ENCODE measurements at places on chromosomes 5 and 9. TPM values are rescaled to one million over a fixed set of nuclear protein-coding genes. Genes with fewer than 3 reads are reported as not detected.

The PCDH1 gene
- total RNA-seq, result 0.17 TPM

DNA sequence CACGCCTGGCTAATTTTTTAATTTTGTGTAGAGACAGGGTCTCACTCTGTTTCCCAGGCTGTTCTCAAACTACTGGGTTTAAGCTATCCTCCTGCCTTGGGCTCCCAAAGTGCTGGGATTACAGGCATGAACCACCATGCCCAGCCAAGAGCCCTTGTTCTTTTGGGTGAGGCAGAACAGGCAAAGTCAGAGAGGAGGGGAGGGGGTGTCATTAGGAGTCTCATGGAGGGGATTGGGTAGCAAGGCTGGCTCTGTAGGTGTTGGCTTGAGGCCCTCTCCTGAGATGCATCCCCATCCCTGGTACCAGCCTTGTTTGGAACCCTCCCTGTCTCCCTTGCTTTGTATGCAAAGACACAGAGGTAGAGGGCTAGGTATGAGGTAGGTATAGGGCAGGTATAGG lies 24.1 kb downstream of the GSN start:
- DNase-seq, result no peak

GRCh38 chr9:20355022-20355421 lies 267.3 kb downstream of the MLLT3 start:
- no peak for DNase-seq

DNA sequence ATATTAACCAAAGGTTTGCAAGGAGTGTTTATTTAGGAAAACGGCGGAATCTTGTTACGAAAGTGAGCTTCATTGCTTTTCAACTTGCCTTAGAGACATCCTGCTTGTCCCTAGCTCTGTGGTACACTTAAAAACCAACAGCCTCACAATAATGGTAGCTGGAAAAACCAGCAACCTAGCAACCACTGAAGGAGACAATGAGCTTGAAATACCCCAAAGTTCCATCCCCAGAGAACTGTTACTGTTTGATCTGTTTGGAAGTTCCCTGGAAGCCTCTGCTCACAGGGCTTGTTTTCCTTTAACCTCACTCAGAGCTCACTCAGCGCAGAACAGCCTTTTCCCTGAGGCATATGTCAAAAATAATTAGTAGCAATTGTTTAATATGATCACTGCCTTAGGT lies 43.2 kb downstream of the SH3TC2 start:
- no peak for DNase-seq

DNA sequence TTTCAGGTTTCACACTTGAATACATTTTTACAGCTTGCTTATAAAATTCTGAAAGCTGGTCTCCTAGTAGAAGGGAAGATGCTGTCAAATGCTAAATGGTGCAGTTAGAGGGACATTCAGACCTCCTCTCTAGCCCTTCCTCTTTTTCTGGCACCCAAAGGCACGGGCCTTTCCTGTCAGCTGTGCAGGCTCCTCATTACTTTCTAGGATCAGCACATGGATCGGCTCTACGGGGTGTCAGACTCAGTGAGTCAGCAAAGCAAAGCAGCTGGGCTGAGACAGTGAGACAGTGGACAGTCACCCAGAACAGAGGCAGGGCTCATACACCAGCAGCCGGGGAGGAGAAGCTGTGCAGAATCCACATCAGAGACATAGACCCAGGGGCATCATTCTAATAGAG lies 80.0 kb upstream of the TNC start:
- no peak for DNase-seq

DNA sequence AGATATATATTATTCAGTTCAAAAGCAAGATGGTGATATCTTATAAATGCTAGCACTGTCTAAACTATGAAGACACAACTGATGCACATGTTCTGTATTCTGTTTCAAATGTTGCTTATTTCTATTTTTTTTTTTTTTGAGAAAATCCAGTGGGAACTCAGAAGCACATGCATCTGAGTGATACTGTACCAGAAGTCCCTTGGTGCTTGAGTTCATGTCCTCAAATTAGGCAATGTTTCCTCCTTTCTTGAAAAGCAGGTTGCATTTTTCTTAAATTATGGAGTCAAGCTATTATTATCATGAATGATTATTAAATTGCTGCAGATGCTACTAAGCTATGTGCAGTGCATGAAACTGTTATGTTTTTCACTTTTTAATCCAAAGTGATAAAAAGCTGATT lies 70.4 kb downstream of the CAMK4 start:
- no peak for DNase-seq

DNA sequence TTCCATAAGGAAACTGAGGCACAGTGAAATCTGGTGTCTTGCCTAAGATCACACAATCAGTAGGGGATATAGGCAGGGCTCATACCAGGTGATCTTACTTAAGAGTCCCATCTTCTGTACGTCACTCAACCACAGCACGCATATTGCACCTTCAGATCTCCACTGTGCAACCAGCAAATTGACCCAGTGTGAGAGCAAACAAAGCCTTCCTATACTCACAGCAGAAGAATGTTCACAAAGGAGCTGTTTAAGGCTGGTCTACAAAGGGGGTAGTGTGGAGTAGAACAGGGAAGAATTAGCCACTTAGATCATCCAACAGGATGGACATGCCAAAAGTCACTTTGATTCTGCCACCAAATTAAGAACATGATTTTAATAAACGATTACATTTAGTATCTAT lies 305.9 kb downstream of the SLIT3 start:
- DNase-seq, result no peak

DNA sequence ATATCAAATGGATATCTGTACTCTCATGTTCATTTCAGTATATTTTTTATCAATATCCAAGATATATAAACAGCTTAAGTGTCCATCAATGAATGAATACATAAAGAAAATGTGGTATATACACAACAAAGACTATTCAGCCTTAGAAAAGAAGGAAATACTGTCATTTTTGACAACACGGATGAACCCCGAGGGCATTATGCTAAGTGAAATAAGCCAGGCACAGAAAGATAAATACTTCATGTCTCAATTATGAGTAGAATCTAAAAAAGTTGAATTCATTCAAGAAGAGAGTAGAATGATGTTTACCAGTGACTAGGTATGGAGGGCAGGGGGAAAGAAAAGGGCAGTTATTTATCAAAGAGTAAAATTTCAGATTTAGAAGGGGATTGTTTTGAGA lies 949.8 kb upstream of the TYRP1 start:
- no peak for DNase-seq

The BARHL1 gene
- not detected for total RNA-seq

GRCh38 chr9:135888126-135888765 lies 19.1 kb downstream of the CAMSAP1 start:
- no peak for DNase-seq

The LCN10 gene
- total RNA-seq, result not detected

DNA sequence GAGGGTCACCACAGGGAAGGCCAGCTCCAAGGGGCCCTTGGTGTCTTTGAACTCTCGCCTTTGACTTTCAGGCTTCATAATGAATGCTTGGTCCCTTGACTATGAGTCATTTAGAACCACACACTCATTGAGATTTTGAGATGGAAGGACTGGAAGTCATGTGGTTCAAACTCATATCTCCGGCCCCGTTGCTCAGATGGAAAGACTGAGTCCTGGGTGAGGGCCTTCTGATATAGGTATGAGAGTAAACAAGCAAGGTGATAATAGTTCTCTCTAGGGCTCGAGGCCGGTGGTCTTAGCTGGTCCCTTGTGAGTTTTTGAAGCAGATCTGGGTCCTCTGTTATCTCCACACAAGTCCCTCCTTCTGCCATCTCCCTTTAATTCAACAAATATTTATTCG lies 210.6 kb downstream of the PAX5 start:
- DNase-seq, result no peak

The CCDC69 gene
- 68.9 TPM for total RNA-seq

The RAB3C gene
- not detected for total RNA-seq

GRCh38 chr5:109947667-109948066 lies 257.9 kb downstream of the MAN2A1 start:
- no peak for DNase-seq

DNA sequence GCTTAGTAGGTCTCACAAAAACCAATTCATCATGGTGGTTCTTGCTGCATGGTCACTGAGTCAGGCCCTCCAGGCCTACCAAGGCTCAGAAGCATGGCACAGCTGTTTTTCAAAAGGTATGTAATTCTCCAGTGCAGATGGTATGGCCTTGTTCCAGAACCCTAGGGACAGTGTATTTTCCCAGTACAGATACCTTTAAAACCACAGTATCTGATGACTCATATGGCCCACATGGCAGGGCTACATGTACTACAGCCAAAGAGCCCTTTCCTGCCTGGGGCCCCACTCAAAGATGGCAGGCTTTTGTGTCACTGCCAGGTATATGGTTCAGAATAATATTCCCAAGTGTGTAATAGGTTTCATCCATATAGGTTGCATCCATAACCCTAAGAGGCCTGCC lies 16.5 kb downstream of the CSF2 start:
- DNase-seq, result no peak

The SNX2 gene
- 46.0 TPM for total RNA-seq

DNA sequence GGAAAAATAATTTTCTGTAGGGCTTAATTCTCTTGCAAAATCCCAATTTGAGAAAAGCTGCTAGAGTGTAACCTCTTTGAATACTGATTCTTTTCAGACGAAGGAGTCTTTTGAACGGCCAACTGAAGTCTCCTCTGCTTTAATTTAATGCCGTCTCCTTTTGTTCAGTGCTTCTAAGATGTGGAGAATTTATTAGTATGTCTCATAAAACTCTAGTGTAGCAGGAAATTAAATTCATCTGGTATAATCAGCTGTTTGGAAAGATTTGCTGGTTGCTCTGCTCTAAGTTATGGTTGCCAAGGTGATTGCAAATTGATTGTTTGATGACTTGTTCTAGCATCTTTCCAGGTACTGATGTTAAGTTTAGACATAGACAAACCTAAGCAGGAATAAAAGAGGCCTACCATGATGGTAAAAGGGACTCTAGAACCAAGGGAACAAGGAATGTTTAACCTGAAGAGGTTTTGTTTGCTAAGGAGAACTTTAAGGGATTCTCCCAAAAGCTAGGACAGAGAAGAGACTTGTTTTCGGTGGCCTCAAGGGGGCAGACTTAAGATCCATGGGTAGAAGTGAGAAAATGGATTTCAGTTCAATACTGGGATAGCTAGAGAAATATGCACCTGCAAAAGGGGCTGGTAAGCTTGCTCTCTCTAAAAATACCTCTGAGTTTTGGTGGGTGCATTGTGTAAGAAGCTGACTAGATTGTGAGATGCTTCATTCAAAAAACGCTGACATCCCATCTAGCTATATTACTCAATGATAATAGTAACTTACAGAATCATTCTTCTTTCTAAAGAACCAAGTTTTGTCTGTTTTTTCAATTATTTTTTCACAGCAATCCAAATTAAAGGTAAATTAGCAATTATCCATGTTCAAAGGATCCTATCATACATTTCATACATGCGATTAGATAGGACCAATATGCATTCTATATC lies 5.7 kb upstream of the ADRB2 start:
- no peak for DNase-seq

GRCh38 chr9:10265153-10265631 lies 347.6 kb downstream of the PTPRD start:
- DNase-seq, result no peak

The SLF1 gene
- 7.7 TPM for total RNA-seq

DNA sequence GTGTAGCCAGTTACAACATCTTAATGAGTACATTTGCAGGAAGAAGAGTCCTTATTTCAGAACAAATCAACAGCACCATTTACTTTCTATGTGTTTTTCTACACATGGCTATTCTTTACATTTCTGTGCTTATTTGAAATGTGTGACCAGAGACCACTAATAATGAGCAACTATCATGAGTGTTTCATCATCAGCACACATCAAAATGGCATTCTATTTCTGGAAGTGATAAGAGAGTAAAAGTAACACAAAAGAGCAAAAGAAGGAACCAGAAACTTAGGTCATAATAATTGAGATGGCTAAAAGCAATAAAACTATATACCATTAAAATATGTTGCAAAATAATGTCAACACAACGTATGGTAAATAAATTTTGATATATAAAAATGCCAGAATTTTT lies 159.7 kb downstream of the PBX3 start:
- DNase-seq, result no peak
